ENCODE measurements at places on chromosomes 5 and 9.

DNA sequence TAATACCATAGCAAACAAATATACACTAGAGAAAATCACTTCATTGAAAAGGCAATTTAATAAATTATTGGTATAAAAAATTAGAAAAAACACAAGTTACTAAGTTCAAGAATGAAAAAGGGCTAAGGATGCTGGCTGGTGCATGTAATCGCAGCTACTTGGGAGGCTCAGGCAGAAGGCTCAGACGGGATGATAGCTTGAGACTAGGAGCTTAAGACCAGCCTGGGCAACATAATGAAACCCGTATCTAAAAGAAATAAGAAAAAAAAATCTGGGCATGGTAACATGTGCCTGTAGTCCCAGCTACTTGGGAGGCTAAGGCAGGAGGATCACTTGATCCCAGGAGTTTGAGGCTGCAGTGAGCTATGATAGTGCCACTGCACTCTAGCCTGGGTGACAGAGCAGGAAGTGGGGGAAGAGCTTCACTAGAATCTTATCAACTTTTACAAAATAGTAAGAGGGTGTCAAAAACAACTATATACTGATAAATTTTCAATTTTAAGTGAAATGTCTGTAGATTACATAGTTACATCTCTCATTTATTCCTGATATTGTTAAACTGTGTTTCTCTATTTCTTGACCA lies 42.2 kb upstream of the PPP2CA start:
- no peak for DNase-seq

GRCh38 chr5:170273968-170274710 lies 23.4 kb downstream of the LCP2 start:
- DNase-seq = no peak

GRCh38 chr9:21616082-21616778 lies 134.1 kb upstream of the IFNE start:
- DNase-seq = peak; percentile 95

- DNase-seq = peak; percentile 18
Observed at GRCh38 chr9:98943682-98944056, at the start of gene COL15A1. Gene COL15A1 (plus strand): TSS chr9:98943907. CDS start chr9:98944062, 155 bp downstream.

- DNase-seq = peak; percentile 42
Observed at GRCh38 chr5:160539431-160539830, 117.8 kb downstream of the PTTG1 start.

- DNase-seq = no peak
Observed at GRCh38 chr9:134406366-134407120, 80.3 kb downstream of the RXRA start.

- DNase-seq = no peak
Observed at GRCh38 chr5:97089149-97089801, 53.1 kb downstream of the LIX1 start.

DNA sequence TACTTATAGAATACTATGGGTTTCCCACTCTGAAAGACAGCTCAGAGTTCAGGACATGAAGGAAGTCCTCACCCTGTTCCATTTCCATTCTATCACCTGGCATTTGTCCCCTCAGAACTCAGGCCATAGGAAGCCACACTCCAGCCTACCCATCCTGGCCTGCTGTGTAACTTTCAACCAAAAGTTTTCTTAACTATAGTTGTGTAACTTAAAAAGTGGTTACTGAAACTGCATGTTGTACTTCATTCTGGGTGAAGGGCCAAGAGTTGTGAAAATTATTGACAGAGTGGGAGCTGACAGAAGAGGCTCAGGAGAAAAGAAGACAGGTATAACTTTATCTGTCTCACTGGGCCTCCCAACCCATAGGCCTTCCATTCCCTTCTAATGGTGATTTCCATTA lies 212.5 kb downstream of the RAB3C start:
- no peak for DNase-seq

DNA sequence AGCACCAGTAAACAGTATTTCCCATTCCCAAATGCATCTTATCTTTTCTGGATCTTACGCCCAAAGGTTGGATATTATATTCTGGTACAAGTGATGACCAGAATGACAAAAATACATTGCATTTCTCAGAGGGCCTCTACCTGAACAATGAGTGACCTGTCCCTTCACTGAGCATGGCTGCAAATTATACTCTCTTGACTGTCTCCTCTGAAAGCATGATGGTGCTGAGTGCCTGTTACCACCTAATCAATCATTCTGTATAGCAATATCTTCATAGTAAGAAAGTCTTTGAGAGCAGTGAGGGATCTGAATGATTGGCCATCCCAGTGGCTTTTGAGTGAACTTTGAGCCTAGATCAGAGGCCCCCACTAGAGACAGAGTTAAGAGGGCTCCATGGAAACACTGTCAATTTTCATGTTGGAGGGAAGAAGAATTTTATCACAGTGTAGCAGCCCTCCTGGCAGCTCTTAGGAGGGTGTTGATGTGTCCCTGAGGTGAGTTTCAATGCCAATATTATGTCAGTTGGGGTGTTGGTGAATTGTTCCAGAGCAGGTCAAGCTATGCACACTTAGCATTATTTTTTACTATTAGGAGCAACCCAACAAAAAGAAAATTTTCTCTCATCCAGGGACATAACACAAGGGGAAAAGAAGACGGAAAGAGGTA lies 171.7 kb downstream of the MARCHF11 start:
- no peak for DNase-seq

- peak; percentile 33 for DNase-seq
Observed at GRCh38 chr5:142391058-142391845, 66.4 kb upstream of the SPRY4 start.

- no peak for DNase-seq
Observed at GRCh38 chr5:10489810-10490426, 48.2 kb downstream of the ROPN1L start.

- no peak for DNase-seq
Observed at GRCh38 chr5:78644741-78645300, 3.8 kb downstream of the LHFPL2 start.

DNA sequence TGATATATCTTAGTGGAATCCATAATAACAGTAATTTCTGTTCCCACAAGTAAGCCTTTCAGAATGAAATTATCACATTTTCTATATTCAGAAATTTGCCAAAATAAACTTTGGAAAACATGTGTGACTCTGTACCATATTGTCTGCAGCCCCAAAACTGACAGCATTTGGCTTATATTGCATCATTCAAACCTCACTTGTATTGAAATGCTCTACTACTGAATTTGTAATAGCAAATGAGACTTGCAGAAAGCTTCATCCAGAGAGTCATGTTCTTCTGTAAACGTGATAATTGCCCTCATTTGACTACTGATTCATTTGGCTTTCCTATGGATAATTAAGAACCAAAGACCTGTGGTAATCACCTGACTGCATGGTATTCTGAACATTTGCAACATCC lies 1249.5 kb upstream of the CDH18 start:
- DNase-seq = peak; percentile 52
